ENCODE measurements at places on chromosomes 4 and X. TPM values are rescaled to one million over a fixed set of nuclear protein-coding genes. Genes with fewer than 3 reads are reported as not detected.

DNA sequence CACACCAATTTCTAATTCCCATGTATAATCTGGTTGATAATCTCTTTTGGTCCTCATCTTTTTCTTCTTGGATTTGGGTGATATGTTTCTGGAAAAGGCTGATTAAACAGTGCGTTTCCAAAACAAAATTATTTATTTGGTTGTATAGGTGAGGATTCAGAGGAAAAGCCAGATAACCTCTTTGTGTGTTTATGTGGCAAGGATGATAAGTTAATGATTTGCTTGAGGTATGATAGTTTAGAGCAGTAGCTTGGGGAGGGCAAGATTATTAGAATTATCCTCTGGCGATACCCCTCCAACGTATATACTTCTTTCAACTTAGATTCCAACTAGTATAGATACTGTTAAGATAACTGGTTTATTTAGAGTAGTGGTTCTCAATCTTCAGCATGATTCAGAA lies 53.3 kb downstream of the SLC4A4 start:
- no peak for DNase-seq

- no peak for DNase-seq
These were observed 68.8 kb downstream of the TECRL start for GRCh38 chr4:64340218-64341110.

DNA sequence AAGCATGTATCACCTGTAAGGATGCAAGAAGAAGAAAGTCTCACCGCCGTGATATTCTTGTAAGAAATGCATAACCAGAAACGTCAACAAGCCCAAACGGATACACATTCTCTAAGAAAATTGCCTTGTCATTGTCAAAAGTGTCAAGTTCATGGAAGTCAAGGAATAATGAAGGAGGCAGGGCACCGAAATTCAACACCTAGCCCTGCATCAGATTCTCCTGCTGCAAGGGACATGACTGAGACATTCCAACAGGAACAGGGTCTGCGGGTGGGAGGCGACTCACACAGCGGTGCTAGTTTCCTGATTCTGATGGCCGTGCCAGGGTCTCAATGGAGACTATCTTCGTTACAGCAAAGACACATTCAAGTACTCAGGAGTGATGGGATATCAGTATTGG lies 26.7 kb downstream of the IRF2 start:
- DNase-seq, result no peak

DNA sequence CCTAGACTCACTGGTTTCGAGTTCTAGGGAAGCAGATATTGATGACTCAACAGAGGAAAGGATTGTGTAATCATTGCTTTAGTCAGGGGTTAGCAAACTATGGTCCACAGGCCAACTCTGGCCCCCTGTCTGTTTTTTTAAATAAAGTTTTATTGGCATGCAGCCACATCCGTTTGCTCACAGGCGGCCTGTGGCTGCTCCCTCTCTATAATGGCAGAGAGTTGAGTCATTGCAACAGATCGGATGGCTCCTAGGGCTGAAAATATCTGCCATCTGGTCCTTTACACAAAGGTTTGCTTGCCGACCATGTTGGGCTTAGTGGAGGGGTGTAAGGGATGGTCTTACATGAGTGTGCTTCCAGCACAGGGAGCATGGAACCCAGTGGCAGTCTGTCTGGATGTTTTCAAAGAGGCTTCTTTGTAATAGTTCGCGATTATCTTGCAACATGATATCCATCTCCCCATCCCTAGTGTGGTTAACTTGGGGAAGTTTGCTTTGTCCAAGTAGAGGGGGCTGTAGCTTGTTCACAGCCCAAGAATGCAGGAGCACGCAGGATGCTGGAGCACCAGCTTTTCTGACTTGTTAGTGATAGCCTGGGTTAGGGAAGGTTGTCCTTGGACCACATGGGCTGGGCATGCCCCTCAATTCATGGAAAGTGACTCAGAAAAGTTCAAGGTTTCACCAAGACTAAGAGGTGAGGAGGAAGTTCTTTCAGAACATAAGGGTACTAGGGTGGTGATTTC lies 59.3 kb upstream of the CLDN34 start:
- DNase-seq, result no peak

GRCh38 chr4:22668702-22669101 lies 24.0 kb upstream of the GBA3 start:
- DNase-seq, result no peak

- DNase-seq, result no peak
These were observed 12.6 kb downstream of the CENPU start for GRCh38 chr4:184721254-184721653.

- no peak for DNase-seq
These were observed 5.2 kb downstream of the TCEAL8 start for GRCh38 chrX:103249805-103250204.

- DNase-seq, result no peak
These were observed 7.0 kb upstream of the USO1 start for GRCh38 chr4:75717408-75717807.

- DNase-seq, result peak; percentile 65
These were observed at the start of gene MID2 for GRCh38 chrX:107825698-107826237. MID2 (plus strand) TSS chrX:107825866; CDS start chrX:107826427, 561 bp downstream.

GRCh38 chr4:95549246-95550114 lies 707 bp upstream of the UNC5C start:
- no peak for DNase-seq

- DNase-seq, result no peak
These were observed 32.5 kb upstream of the ZNF185 start for GRCh38 chrX:152865232-152865920.

DNA sequence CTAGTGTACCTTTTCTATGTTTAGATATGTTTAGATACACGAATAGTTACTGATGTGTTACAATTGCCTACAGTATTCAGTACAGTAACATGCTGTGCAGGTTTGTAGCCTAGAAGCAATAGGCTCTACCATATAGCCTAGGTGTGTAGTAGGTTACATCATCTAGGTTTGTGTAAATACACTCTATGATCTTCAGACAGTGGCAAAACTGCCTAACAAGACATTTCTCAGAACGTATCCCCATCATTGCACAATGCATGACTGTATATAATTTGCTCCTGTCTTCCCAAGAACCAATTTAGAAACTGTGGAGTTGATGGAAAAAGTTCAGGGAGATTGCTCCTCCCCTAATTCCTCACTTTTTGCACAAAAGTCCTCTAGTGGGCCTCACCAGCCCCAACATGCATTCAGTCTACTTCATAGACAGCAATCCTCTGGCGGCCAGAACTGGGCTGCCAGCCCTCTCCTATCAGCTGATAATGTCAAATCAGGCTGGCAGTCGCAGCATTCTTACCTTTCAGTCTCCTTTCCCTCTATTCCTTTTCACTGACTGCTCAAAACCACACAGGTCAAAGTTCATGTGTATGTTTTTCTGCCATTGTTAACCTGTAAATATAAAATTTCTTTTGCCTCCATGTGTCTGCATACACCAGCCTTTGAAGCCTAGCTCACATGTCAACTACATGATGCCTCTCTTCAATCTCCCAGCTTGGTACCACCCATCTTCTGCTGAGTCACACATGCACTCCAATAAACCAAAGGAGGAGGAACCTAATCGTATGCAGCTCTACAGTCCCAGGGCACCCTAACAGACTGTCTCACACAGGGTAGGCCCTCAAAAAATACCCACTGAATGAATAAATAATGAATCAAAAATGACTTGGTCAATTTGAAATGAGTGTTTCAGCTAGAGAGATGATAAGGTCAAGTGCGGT lies 32.0 kb downstream of the BCLAF3 start:
- DNase-seq, result no peak

GRCh38 chr4:138894709-138895108 lies 120.9 kb upstream of the NOCT start:
- DNase-seq, result no peak

DNA sequence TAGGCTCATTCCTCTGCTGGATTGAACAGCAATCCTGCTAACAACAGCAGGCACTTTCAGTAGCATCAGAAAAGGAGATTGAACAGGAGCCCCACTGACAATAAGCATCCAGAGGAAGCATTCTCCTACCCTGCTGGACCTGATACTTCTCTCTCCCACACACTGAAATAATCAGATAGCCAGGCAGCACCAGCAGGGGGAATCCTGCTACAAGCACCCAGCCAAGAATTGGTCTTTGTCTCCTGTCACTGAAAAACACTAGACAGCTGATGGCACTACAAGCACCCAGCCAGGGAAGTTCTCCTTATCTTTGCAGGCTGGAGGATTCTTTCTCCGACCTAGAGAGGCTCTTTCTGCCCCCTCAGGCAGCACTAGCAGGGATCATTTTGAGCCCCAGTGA lies 444.3 kb upstream of the GRIA3 start:
- DNase-seq, result no peak

GRCh38 chrX:154539077-154539476 lies 7.6 kb downstream of the G6PD start:
- DNase-seq, result no peak

DNA sequence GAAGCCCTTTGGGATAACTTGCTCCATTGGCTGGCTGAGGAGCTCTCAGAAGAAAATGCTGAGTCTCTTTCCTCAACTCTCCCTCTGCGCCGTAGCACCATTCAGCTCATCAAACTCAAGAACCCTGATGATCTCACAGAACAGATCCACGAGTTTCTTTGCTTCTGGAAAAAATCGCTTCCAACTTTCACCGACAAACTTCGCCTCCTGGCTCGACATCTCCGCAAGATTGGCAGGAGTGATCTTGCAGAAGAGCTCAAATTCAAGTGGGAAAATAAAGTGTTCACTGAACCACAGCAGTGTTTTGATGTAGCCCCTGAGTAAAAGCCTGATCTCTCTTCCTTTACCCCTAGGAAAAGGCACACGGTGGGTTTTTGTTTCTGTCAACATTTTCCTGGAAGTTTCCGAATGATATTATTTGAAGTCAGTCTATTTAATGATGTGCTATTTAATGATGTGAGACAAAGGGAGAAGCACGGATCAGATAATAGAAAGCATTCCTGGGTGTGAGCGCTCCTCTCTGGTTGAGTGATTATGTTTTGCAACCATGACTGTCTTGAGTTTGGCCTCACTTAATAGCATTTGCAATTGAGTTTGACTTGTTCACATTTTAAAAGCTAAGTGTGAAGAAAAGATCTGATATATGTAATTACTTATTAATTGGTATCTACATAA lies 62.2 kb downstream of the DTHD1 start:
- DNase-seq, result no peak

DNA sequence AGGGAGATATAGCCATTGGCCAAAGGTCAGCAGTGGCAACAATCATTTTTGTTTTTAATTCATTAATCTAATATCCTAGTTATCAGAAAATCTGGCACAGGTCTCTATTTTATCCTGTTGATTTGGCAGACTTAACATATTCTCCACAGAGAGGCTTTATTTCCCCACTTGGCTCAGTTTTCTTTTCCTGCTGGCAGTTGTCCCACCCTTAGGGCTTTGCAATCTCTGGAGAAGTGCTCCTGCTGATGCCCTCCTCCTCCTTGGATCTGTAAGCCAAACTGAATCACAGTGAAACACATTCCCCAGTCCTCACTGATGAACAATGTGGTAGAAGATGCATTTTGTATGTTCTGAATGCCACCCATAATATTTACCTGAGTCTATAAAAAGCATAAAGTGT lies 889.7 kb downstream of the PDHA2 start:
- DNase-seq, result no peak

DNA sequence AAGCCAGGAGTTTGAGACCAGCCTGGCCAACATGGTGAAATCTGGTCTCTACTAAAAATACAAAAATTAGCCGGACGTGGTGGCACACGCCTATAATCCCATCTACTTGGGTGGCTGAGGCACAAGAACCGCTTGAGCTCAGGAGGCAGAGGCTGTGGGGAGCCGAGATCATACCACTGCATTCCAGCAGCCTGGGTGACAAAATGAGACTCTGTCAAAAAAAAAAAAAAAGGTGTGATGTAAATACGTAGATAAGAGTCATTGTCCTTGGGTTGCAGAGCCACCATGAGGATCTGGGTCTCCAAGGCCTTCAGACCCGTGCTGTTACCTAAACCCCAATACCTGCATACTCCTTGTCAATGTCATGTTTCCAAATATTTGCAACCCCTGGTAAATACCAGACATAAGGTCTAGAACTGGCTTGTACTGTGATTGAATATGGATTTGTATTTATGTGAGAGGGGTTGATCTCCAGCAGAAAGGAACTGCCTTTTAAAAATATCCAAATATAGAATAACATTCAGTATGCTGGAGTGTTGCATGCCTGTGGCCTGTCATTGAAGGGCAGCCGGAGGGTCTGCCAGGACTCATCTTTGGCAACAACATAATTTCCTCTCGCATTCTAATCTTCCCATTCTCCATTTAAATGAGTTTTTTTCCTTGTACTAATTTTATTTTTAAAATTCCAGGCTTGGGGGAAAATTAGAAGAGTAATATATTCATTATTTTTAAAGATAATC lies 40.4 kb downstream of the ATXN3L start:
- no peak for DNase-seq

DNA sequence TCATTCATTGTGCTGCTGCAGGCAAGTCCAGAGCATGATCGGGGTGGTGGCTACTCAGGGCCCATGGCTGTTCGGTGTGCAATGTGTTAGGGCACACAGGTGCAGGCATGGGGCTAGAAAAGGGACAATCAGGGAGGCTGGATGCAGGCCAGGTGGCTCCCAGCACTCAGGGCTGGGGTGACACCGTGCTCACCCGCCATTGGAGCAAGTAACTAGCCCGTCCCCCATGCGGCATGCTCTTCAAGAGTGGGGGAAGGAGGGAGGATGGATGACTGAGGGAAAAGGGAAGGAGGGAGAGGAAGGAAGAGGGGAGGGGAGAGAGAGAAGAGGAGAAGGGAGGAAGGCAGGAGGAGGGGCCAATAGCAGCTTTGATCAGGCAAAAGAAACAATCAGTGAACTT lies 64.7 kb downstream of the INTS6L start:
- DNase-seq, result no peak

Gene USP17L10
- not detected for total RNA-seq

Gene SPANXD
- not detected for total RNA-seq

Gene C1QTNF7
- 0.18 TPM for total RNA-seq

Gene HHIP
- 3.3 TPM for total RNA-seq

Gene SLC6A14
- total RNA-seq, result not detected

Gene ARHGAP6
- total RNA-seq, result 0.64 TPM

Gene SMIM14
- total RNA-seq, result 203 TPM

Gene SSX2B
- total RNA-seq, result not detected

Gene GUF1
- 10.5 TPM for total RNA-seq

Gene FRAS1
- 0.35 TPM for total RNA-seq

Gene LRP2BP
- 0.28 TPM for total RNA-seq
